ENCODE measurements at places on chromosomes 16 and 17.

- no peak for DNase-seq
Measured at GRCh38 chr16:69773260-69773947, 11.3 kb downstream of the WWP2 start.

- DNase-seq: no peak
Measured at GRCh38 chr16:81810361-81810760, 31.3 kb downstream of the PLCG2 start.

- DNase-seq: no peak
Measured at GRCh38 chr16:86495756-86496261, 14.5 kb upstream of the FOXF1 start.

DNA sequence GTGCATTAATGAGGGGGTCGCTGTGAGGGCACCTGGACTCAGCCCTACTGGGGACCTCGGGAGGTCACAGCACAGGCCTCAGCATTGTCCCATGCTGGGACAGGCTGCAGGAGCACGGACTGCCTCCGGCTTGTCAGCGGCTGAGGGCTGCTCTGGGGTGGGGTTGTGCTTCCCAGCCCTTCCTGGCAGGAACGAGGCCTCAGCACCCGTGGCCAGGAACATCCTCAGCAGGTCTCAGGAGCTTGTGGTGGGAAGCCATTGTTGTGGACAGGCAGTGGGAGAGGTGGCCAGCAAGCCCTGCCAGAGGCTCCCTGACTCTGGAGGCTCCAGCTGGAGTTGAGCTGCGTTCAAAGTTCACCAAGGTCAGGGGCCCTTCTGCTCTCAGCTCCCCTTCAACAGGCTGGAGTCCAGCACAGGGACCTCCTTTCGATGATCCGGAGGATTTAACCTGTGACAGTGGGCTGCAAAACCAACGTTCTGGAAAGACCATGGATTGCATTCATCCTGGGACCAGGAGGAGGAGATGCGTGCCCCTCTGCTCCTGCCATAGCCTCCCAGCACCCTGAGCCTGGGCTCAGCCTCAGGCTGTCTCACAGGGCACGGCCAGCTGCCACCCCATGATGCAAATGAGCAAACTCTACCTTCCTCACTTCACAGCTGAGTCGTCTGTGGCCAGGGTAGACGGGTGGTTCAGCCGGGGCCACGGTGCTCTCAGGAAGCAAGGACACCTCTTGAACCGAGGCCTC is 32.6 kb downstream of the FOXL1 start:
- DNase-seq: no peak

DNA sequence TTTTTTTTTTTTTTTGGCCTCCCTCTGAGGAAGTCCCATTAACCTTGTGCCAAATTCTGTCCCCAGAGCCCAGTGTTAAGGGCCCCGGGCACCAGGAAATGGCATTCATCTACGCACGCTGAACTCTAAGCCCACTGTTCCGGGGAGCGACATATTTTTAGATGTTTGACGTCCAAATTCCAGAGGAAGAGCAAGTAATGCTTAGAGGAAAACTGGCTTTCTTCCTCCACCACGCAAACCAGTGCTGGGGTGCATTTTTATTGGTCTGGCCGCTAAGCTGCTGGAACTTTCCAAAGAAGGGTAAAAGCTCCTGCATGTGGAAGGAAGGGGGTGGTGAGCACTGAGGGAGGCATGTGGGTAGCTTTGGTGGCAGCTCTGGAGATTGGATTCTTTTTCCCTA is 8.3 kb downstream of the WFDC1 start:
- DNase-seq: no peak

GRCh38 chr17:29135464-29135863 is 44.7 kb downstream of the MYO18A start:
- no peak for DNase-seq

DNA sequence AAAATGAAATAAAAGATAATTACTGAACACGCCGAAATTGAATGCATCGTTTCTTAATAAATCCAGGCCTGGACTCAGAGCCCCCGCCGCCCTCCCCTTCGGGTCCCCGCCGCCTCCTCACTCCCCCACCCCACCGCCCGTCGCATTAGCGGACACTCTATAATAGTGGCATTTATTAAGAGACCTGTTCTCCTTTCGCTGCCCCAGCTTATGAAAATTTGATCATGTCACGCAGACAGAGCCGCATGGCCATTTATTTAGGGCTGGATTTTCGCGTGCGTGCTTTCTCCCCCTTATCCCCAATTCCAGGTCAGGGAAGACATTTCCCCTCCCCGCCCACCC is 6.3 kb upstream of the HOXB2 start:
- DNase-seq: no peak

- DNase-seq: no peak
Measured at GRCh38 chr17:20278805-20279204, 188.5 kb downstream of the LGALS9B start.

DNA sequence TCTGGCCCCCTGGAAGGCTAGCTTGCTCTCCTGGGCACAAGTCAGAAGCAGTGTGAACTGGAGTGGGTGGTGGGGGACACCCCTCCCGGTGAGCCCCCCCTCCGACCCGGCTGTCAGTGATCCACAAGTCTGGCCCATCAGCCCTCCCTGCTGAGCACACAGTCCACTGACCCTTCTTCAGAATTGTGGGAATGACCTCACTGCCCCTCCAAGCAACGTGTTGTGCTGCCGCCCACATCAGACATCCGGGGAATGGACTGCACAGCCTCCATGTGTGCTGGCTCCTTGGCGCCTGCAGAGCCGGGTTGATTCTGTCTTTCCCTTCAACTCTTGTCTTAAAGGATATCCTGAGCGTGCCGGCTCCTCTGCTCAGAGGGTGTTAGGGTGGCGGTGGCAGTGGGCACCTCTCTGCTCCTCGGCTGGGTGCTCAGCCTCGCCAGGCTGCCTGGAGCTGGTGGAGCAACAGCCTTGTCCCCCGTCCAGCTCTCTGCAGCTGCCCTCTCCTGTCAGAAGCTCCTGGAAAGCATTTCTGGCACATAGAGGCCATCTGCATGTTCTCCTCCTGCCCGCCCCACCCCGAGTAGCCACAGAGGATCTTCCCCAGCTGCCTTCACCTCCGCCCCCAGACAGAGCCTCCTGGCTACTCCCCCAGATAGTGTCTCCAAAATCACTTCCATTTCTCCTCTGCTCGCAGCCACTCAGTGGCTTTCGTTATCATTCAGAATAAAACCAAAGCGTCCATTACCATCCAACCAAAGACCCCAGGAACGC is 19.8 kb downstream of the NPTX1 start:
- no peak for DNase-seq

DNA sequence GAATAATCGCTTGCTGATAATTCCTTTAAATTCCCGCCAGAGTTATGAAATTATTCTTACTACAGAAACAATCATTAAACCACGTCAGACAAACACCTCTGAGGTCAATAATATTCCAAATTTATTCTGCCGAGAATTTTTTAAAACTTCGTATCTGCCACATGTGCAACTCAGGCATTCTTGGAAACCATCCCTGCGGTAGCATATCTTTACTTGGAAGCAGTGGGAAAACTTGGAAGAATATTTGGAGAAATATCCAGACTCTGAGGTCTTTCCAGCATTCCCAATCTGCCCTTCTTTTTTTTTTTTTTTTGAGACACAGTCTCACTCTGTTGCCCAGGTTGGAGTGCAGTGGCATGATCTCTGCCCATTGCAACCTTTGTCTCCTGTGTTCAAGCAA is 2.0 kb upstream of the CCL11 start:
- no peak for DNase-seq

GRCh38 chr16:85755929-85756768 is 5.3 kb upstream of the C16orf74 start:
- no peak for DNase-seq
